CD8-positive, alpha-beta T cell (primary cell): ENCODE measurements at places on chromosomes 3 and 15. TPM values are rescaled to one million over a fixed set of nuclear protein-coding genes. Genes with fewer than 3 reads are reported as not detected.

GRCh38 chr3:53817211-53817610 lies 29.0 kb downstream of the CHDH start:
- no peak for DNase-seq

Gene APPL1
- 23.4 TPM for total RNA-seq

DNA sequence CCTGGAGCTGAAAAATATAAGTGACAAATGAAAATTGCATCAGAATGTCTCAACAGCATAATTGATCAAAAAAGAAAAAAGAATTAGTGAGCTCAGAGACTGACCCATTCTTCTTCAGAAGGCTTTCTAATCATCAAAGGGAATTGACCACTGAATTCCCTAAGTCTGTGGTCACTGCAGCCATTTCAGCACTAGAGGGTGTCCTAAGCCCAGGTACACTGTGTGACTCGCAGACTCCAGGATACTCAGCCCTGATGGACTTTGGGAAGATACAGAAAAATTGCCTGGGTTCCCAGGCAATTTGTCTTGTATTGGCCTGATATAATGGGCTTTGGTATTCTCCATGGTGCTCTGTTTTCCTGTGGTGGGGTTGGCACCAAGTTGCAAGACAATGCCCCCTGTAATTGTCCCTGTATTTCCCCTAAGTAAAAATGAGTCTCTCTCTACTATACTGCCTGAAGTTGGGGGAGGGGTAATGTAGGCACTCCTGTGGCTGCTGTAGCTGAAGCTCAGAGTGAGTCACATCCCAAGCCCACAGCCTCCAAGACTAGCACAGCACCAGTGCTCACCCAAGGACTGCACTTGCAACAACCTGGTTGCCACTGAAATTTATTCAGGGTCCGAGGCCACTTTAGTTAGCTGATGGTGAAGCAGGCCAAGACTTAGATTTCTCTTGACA lies 256.0 kb upstream of the STAC start:
- no peak for DNase-seq

- DNase-seq = no peak
Observed at GRCh38 chr3:94928921-94929320, 866.1 kb downstream of the NSUN3 start.

Gene COL7A1
- 1.6 TPM for total RNA-seq

Gene WDR76
- total RNA-seq = 3.9 TPM

DNA sequence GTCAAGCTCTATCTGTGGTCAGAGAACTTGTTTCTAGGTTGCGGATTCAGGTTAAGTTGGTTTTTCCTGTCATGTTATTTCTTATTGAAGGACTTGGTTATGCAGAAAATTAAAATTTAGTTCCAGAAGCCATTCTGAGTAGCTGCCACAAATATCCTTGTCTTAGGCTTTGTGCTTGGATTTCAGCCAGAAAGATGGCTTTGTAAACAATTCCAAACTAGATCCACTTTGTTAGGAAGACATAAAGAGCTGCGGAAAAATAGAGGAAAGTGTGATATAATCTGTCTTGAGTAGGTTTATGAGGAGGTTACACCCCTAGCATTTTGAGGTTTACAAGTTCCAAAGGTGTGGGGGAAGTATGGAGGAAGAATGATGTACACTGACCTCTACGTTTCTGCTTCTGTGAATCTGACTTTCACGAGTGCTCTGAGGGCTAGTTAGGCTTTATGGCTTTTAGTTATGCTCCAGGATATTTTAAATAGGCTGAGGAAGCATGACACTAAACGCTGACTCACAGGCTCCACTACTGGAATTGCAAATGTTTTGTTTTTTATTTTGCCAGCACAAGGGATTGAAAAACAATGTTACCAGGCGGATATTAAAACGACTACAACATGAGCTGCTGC lies 46.3 kb upstream of the UTS2B start:
- no peak for DNase-seq

GRCh38 chr3:25820816-25821486 lies 31.1 kb downstream of the OXSM start:
- DNase-seq = no peak

Gene SLC35G2
- not detected for total RNA-seq

DNA sequence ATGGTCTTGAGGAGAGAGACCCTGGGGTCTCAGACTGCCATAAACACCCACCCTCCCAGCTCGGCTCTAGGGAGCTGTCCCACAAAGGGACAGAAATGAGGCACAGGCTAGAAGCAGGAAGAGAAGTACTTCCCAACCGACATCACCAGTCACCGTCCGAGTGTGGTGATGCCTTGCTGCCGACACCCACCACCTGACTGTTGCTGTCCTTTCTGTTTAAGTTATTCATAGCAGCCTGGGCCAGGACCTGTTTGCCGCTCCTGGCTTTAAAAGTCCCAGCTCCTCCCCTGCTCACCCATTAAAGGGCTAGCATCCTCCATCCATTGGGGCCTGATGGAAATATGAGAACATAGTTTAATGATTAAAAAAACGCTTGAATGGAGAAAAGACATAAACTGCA lies 13.2 kb upstream of the SPG11 start:
- DNase-seq = peak; percentile 41

DNA sequence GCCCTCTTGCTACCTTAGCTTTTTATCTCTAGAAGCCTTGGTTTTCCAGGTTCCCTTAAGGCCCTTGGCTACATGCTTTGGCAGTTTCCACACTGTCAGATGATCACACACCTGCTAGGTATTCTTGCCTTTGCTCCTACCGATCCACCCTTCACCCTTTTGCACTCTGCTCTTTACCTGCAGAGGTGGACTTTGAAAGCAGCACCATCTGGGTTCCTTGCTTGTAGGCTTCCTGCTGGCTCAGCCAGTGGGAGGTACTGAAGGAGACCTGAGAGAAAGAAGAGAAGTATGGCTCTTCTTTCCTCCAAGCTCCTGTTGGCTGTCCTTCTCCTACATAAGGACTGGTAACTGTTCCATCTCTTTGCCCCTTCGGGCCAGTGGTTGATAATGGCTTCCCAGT lies 7.3 kb upstream of the ZNF592 start:
- DNase-seq = no peak

Gene TMCO5A
- not detected for total RNA-seq

GRCh38 chr15:23686466-23687142 lies 501 bp downstream of the NDN start:
- DNase-seq = no peak

Gene P2RY13
- not detected for total RNA-seq

Gene NR2E3
- not detected for total RNA-seq

DNA sequence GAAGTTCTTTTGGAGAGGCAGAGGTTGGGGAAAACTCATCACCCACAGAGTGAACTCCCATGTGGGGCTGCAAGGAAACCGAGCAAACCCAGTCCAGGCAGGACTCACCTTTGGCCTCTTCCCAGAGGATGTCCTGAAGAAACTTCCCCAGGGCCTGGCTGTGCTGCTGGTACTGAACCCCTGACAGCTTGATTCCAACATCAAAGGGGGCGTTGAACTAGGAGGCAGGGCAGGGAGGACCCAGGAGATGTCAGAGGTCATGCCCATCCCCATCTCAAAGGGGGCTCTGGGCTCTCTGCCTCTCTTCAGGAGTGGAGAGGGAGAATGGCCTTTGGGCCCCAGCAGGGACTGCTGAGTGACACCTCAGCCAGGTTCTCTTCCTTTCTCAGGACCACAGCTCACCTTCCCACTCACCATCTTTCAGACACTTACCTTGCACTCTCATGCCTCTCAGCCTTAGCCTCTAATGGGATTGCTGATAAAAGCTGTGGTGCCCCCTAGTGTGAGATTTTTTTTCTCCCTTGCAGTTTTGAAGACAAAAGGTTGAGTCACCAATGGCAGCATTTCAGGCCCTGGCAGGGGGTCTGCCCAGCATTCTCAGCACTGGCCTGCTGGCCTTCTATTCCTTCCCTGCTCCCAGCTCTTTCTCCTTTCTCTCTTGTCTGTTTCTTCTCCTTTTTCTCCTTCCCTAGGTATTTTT lies 6.0 kb downstream of the GHRL start:
- no peak for DNase-seq

Gene RLBP1
- not detected for total RNA-seq

Gene SLC6A20
- total RNA-seq = 0.11 TPM

- peak; percentile 59 for DNase-seq
Observed at GRCh38 chr3:172106989-172107388, 67.6 kb downstream of the FNDC3B start.

GRCh38 chr3:40229386-40229785 lies 80.1 kb upstream of the EIF1B start:
- DNase-seq = no peak

DNA sequence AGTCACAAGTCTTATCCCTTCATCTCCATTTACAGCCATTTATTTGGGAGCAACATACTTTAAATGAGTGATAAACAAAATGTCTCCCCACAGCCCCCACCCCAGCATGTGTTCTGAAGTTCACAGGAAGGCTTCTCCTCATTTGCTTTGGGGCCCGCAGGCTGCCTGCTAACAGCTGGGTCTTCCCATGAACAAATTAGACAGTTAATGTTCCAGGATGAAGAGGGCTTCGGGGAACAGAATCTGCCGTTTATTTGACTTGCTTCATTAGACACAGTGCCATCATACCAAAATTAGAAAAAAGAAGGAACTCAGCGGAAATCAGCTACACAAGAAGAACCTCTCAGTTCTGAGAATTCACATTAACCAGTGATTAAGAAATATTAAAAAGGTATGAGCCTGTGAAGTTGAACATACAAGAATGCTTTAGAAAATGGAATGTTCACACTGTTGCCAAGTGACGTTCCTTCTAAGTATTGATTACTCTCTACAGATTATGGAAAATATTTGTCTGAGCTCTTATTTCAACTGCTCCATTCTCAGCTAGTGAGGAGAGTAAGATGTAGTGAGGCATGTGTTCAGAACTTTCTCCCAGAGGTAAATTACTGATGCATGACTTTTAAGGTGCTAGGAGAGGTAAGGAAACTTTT lies 107.5 kb upstream of the THBS1 start:
- no peak for DNase-seq

DNA sequence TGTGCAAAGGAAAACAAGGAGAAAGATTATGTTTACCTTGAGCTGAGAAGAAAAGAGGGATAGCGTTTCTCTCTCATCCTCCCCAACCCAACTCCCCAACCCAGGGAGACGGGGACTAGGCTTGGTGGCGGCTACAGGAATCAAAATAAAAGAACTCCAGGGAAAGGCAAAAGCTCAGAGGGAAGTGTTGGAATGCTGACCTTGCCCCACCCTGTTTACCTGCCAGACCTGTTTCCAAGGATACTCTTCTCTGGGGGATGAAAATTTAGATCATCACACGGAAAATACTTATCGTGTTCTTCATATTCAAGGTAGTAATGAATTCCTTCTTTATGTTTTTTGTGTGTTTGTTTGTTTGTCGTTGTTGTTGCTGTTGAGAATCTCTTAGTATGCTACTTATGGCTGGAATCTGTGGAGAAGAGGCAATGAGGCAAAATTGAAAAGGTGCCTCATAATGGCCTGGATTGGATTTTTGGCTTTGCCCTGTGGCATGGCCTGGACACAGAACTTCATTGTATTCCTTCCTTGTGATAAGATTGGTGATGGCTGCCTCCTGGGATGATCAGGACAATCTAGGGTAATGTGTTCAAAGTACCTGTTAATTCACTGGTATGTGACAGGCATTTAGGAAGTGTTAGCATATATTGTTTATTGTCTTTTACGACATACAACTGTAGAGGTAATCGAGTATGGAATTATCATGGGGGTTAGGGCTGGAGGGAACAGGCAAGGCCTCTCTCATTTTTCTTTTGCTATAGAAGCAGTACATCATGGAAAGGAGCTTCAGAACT lies 11.1 kb upstream of the TPRG1 start:
- DNase-seq = no peak

GRCh38 chr3:140093742-140094141 lies 158.8 kb downstream of the CLSTN2 start:
- no peak for DNase-seq

Gene MME
- total RNA-seq = 0.86 TPM

DNA sequence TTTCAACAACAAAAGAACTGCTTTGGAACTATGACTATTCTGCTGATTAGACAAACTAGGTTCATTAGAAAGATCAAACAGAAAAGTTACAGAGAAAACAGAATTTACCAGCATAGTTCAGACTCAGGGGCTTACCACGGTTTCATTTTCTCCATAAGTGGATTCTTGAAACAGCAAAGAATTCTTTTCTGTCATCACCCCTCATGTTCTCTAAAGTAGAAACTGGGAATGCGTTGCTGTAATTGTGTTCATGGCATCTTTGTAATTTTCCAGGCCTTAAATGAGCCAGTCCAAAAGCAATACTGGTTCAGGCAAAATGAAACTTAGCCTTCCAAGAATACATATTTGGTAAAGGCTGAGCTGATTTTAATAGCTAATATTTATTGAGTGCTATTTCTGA lies 287.8 kb downstream of the CHL1 start:
- no peak for DNase-seq

Gene KBTBD12
- not detected for total RNA-seq

Gene KCNMB3
- 0.33 TPM for total RNA-seq
